ENCODE measurements at places on chromosomes 2 and 18.

DNA sequence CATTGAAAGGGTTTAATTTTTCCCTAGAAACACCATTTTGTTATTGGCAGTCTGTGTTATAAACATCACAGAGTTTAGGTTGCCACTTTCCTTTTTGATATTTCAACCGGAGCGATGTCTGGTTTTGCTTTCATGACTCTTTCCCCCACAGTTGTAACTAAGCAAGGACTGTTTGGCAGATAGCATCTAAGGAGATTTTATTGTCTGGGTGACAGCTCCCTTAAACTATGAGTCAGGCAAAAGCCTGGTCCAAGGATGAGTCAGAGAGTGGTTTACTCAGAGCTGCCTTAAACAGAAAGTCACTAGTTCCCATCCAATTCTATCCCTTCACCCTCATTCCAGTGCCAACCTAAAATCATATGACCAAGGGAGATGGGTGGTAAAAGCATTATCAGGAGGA is 341.6 kb upstream of the VWC2L start:
- DNase-seq, result no peak

DNA sequence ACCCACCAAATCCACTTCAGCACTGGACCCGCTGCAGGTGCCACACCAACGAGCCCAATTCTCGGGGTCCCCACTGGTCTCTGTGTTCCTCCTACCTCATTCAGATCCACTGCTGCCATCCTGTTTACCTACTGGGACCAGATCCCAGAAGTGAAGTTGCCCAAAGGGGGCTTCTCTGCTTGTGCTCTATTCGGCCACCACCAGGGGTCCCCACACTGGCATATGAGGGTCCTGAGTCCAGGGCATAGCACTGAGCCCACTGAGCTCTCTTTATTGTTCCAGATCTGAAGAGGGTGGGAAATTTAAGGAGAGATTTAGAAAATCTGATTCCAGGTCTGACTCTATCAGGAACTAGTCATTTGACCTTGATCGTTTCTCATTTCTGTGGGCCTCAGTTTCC is 2.4 kb downstream of the GPR45 start:
- no peak for DNase-seq

GRCh38 chr2:139281124-139281523 is 500.9 kb upstream of the NXPH2 start:
- DNase-seq, result no peak

DNA sequence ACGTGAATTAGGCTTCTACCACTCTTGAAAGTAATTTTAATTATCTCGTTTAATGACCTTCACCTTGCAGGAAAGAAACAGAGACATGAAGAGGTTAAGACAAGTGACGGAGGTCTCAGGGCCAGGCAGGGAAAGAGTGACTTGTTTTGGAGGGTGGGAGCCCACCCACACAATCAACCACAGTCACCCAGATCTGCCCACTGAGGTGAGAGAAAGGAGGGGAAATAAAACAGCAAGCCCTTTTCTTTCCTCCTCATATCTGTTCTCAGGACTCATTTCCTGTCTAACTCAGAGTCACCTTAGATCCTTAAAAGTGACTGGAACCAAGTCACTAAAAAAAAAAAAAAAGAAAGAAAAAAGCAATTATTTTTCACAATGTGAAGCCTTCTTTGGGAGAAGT is 26.8 kb downstream of the ATP8B1 start:
- DNase-seq, result no peak

DNA sequence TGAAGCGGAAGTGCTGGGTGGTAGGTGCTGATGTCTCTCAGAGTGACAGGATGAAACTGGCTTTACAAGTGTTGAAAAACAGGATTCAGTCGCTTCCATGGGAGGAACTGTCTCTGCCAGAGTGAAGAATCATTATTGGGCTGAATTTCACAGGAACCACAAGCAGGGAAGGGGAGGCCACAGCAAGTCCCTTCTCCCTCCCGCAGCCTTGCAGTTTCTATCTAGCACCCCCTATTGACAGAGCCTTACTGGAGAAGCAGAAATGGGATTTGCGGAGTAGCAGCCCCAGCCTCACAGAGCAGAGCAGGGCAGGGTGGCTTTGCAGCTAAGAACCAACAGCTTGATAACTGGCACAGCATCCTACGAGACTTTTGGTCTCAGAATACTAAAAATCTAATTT is 33.3 kb upstream of the RMP24 start:
- DNase-seq, result no peak
